ENCODE measurements at places on chromosomes 12 and 14. TPM values are rescaled to one million over a fixed set of nuclear protein-coding genes. Genes with fewer than 3 reads are reported as not detected.

Gene TMEM30B
- 5.8 TPM for total RNA-seq

Gene ENDOU
- not detected for total RNA-seq

Gene MORN3
- total RNA-seq, result 3.6 TPM

Gene RTL1
- not detected for total RNA-seq

Gene VDR
- total RNA-seq, result 6.0 TPM

Gene DDN
- 0.21 TPM for total RNA-seq
